M059J (cell line): ENCODE measurements at places on chromosomes 4 and X.

GRCh38 chr4:98092833-98093439, 50.3 kb downstream of the STPG2 start:
- peak; percentile 9 for DNase-seq

GRCh38 chr4:96407738-96408463, 568.0 kb downstream of the PDHA2 start:
- peak; percentile 10 for DNase-seq

GRCh38 chrX:119694601-119695534, 1.9 kb upstream of the SEPTIN6 start:
- DNase-seq = peak; percentile 25

DNA sequence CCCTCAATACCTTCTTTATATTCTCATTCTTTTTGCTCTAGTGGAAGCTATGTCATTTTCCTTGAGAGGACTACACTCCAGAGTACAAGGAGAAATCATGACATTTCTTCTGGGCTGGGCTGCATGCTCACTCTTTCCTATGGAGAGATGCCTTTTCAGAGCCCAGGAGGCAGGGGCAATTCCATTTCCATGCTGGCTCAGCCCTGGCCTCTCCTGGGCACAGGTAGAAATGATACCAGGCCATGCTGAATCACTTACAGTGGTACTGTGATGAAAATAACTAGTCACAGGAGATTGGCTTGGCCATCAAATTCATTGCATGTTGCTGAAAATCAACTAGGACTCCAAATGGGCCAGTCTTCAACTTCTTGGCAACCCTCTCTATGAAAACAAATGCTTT, 34.0 kb upstream of the PPARGC1A start:
- peak; percentile 20 for DNase-seq

- DNase-seq = no peak
Measured at GRCh38 chr4:46503739-46504138, 113.8 kb upstream of the GABRA2 start.

DNA sequence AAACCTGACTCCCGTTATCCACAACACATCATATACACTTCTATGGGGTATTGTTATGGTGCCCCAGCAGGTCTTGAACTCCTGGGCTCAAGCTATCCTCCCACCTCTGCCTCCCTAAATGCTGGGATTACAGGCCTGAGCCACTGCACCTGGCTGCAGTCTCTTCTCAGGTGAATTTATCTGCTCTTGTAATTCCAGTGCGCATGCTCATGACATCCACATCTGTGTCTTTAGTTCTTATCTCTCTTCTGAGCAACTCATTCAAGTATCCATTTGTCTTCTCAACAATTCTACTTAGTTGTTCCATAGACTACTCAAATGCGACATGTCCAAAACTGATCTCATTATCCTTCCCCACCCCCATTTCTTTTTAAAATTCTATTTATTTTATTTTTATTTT, 20.5 kb upstream of the MID2 start:
- no peak for DNase-seq

GRCh38 chr4:142493255-142494110, 352.6 kb downstream of the INPP4B start:
- DNase-seq = no peak

DNA sequence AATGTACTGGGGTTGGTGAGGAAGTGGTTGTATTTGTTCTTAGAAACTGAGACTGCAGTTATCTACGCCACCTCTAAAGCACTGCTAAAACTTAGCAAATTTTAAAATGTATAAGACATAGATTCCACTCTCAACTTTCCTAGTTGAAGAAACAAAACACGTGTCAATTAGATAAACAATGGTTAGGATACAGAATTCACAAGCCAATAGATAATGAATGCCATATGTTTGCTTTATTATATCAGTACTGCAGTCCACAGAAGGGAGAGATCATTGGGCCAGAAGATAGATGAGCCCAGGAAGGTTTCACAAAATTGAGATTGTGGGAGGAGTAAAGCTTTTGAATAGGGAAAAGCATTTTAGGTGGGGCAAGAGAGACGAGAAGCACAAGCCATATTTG, 14.3 kb downstream of the TMEM33 start:
- no peak for DNase-seq

- peak; percentile 4 for DNase-seq
Measured at GRCh38 chr4:82050796-82051195, 323.0 kb downstream of the HNRNPD start.
